MG63 (cell line): ENCODE measurements at places on chromosomes 16 and 17.

GRCh38 chr17:78738278-78738677, 43.8 kb downstream of the CYTH1 start:
- no peak for DNase-seq

DNA sequence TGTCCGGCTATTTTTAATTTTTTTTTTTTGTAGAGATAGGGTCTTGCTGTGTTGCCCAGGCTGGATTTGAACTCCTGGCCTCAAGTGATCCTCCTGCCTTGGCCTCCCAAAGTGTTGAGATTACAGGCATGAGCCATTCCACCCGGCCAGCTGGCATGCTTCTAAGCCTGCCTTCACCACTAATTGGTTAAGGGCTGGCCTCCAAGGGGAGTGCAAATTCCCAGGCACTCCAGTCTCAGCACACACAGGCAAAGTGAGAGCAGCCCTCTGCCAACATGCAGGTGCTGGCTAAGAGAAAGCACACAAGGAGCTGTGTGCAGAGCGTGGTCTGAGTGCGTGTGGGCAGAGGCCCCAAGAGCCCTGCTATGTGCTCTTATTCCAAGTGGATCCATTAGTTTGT, 149.8 kb upstream of the HS3ST2 start:
- DNase-seq, result no peak

GRCh38 chr17:58313815-58314705, 14.5 kb downstream of the TSPOAP1 start:
- DNase-seq, result no peak

GRCh38 chr16:66447491-66447890, 20.4 kb downstream of the BEAN1 start:
- DNase-seq, result no peak

DNA sequence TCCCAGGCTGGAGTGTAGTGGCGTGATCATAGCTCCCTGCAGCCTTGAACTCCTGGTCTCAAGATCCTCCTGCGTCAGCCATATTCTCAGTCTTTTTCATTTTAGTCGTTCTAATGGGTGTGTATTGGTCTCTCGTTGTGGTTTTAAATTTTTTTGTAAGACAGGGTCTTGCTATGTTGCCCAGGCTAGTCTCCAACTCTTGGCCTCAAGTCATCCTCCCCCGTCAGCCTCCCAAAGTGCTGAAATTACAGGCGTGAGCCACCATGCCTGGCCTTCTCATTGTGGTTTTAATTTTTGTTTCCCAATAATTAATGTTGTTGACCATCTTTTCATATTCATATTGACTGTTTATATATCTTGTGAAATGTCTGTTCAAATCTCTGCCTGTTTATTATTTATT, 8.6 kb downstream of the TMEM94 start:
- DNase-seq, result no peak

DNA sequence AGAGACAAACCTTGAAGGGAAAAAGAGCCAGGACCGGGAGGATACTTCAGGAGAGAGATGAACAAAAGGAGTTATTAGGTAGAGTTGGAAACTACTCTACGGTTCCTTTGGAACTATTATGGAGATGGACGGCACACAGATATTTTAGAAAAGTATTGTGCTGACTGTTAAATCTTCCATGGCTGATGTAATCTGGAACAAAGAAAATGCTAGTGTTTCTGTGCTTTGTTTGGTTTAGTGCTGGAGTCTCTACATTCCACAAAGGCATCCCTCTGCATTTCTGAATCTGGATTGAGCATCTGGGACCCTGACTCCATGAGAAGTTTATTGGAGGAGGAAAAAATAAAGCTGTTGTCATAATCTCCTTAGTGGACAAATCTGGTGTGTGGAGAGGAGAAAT, 57.2 kb downstream of the RPGRIP1L start:
- DNase-seq, result no peak

DNA sequence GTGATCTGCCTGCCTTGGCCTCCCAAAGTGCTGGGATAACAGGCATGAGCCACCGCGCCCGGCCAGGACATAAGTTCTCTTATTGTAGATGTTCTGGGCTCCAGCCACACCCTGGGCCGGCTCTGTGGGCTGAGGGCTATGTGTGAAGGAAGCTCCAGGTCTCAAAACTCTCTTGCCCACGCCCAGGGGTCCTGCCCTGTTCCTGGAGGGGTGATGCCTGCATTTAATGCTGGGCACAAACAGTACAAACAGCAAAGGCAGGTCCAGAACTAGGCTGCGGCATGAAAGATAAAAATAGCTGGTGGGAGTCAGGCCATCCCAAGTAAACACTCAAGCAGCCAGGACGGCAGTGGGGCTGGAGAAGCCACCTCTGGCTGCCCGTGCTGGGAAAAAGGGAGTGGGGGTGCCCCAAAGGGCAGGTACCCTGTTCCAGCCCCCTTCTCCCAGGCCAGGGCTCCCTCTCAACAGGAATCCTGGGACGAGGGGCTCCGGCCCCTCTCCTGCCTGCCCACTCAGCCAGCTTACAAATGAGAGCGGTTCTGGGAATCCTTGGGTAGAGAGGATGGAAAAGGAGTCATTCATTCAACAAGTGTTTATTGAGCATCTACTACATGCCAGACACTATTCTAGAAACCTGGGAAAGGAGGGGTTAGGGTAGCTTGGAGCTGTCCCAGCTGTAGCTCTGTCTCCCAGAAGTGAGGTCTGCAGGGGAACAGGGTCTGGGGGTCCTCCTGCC, 4.6 kb downstream of the TRIM47 start:
- DNase-seq, result no peak
